ENCODE measurements at places on chromosomes 4 and X.

GRCh38 chrX:80306007-80306406, 114.2 kb upstream of the TENT5D start:
- no peak for DNase-seq

GRCh38 chr4:123524958-123525628, 128.5 kb downstream of the SPRY1 start:
- no peak for DNase-seq

DNA sequence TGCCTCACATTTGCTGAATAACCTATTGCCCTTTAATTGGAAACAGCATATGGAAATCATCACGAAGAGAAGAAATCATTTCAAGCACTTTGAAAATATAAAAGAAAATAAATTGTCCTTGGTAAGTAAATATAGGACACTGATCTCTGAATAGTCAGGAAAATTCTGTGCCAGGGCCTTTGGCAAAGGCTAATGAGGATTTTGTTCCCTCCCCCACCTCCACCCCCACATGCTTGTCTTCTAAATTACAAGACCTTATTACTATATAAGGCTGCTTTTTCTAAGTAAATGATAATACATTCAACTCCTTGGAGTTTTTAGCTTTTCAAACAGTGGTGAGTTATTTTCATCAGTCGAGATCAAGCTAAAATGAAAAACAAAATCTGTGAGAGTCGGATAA, 15.8 kb downstream of the SYNPO2 start:
- no peak for DNase-seq

GRCh38 chr4:99633772-99634171, 23.9 kb downstream of the C4orf54 start:
- DNase-seq, result no peak

GRCh38 chr4:148071009-148071408, 339.1 kb downstream of the ARHGAP10 start:
- DNase-seq, result no peak

GRCh38 chr4:141654098-141654497, 17.7 kb downstream of the IL15 start:
- no peak for DNase-seq

DNA sequence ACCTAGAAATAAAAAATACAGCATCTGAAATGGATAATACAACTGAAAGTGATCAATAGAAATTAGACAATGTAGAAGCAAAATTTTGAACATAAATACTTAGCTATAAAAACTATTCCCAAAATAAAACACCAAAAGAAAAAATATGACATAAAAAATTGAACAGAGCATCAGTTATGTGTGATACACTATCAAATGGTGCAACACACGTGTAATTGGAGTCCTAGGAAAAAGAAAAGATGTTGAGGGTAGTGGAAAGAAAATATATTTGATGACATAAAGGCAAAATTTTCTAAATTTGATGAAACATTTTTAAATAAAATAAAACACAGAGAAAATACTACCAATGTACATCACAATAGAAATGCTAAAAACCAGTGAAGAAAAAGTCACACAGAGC, 63.1 kb downstream of the NPY2R start:
- no peak for DNase-seq

GRCh38 chr4:165740911-165741310, 132.1 kb upstream of the TLL1 start:
- no peak for DNase-seq

DNA sequence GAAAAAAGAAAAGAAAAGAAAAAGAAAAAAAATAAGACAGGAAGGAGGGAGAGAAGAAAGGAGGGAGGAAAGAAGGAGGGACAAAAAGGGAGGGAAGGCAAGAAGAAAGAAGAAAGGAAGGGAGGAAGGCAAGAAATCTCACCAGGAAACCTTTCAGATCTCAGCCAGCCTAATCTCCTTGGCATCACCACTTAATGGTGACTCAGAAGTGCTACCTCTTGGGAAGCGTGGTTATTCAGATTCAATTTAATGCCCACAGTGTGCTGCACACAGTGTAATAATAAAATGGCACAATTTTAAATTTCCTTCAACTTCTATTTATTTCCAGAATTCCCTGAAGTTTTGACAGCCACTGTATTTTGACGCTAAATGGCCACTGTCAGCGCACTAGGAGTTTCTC, 50.3 kb downstream of the DKK2 start:
- DNase-seq, result no peak

DNA sequence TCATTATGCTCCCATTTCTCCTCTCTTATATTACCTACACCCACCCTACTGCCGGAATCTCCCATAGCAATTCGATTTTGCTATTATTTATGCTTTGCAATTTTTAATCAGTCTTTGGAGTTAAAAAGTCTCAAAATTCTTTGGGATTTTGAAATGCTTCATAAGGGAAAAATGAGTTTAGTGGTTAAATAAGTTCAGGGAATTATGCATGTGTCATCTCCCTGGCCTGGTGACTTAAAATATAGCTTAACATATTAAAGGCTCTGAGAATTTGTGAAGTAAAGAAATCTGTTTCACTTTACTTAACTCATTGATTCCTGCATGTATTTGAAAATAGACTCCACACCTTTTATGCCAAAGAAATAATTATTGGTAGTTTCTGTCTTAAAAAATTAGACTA, 185.1 kb upstream of the DIPK2B start:
- DNase-seq, result no peak

GRCh38 chrX:66110112-66110511, 53.9 kb upstream of the HEPH start:
- DNase-seq, result no peak

- DNase-seq, result no peak
Measured at GRCh38 chr4:164613792-164614191, 140.1 kb upstream of the SMIM31 start.

- DNase-seq, result no peak
Measured at GRCh38 chrX:53320543-53321229, 39.3 kb upstream of the IQSEC2 start.

GRCh38 chrX:45515262-45516215, 314.9 kb upstream of the DIPK2B start:
- no peak for DNase-seq

- DNase-seq, result no peak
Measured at GRCh38 chrX:137567682-137568232, 1.8 kb downstream of the ZIC3 start.

- DNase-seq, result no peak
Measured at GRCh38 chrX:11254417-11255109, 38.6 kb upstream of the AMELX start.

DNA sequence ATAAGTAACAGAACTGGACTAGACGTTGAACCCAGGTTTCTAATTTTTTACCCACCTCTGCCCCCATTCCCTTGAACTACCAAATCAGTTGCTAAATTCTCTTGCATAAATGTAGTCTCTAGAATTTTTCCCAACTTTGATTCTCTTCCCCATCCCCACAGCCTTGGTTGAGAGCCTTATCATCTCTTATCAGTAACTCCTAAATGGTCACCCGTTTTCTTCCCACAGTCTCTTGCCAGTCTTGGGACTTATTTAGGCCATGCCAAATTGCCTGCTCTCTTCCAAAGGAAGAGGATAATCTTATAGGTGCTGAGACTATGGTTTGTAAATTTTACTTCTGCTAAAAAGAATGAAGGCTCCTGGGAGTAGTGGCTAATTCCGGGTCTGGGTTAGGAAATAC, 13.3 kb downstream of the PARM1 start:
- DNase-seq, result no peak

DNA sequence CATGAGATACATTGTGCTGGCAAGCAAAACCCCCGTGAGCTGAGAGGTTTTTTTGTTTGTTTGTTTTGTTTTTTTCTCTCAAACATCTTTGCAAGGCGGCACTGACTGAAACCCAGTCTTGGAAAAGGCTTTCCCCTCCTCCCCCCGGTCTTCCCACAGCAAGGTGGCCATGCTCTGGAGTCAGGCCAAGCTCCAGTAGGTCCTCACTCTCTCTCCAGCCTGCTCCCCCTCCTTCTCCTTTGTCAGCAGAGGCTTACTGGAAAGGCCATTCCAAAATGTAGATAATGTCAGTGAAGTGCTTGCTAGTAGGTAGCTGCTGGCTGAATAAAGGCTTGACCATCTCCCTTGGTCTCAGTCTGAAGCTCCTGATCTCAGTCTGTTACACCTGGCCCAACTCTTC, 32.6 kb downstream of the FRMPD3 start:
- DNase-seq, result no peak

- DNase-seq, result no peak
Measured at GRCh38 chr4:185787926-185788679, 23.9 kb downstream of the SORBS2 start.

All from stimulated activated CD8-positive, alpha-beta memory T cell treated with anti-CD3 and anti-CD28 coated beads, Interleukin-2, amount 100 ng/mL, for 1 hour (primary cell).